GM23338 (cell line): ENCODE measurements at places on chromosomes 6 and 20.

GRCh38 chr6:122007339-122007738 lies 392.1 kb upstream of the HSF2 start:
- peak; percentile 32 for DNase-seq

DNA sequence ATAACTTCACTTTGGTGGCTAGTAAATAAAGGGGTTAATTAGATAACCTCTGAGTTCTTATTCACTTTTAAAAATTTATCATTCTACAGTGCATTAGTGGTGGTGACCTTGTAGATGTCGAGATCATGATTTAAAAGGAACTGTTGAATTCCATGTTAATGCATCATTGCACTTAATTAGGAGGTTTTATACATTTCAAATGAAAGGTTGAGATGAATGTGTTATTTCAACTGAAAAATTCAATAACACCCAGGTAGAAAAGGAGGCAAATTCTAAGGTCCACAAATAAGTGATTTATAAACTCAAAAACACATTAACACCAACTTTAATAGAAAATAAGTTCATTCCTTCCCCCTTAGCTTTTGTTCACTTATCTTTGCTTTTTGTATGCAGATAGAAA lies 58.3 kb upstream of the TMEM170B start:
- DNase-seq: no peak

DNA sequence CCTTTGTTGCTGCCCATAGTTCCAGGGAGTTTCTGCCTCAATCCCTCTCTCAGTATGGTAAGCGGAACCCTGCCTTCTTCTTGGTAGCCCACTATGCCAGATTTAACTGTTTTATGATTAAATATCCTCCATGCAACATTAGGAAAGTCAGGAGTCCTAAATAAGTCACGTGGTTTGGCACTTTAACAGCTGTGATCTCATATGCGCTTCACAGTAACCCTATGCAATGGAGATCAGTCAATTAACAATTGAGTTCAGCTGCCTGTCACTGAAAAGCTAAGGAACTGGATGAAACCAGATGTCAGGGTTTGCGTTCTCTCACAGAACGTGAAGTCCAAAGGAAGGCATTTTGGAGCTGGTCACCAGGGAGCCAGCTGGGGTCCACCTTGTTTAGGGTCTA lies 81.6 kb downstream of the PSMB1 start:
- DNase-seq: no peak

- DNase-seq: no peak
Observed at GRCh38 chr6:168619560-168620314, 178.8 kb downstream of the SMOC2 start.

GRCh38 chr6:8627085-8627861 lies 191.9 kb upstream of the SLC35B3 start:
- no peak for DNase-seq

DNA sequence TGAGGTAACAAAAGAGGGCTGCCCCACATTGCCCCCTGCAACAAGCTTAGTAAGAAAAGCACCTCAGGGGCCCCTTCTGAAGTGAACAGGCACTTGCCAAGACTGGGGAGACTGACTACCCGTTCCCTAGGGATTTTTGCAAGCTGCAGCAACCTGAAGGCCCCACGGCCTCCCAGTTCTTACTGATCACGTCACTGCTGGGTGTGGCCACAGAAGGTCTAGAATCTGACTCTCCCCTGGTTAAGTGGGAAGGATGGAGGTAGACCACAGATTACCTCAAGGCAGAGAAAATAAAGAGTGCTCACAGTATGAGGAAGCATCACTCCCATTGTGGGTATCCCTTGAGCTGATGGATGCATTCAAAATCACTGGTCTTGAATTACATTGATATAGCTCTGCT lies 201.5 kb upstream of the KCNQ5 start:
- DNase-seq: no peak

- DNase-seq: no peak
Observed at GRCh38 chr6:133641104-133641503, 247.8 kb upstream of the TCF21 start.

DNA sequence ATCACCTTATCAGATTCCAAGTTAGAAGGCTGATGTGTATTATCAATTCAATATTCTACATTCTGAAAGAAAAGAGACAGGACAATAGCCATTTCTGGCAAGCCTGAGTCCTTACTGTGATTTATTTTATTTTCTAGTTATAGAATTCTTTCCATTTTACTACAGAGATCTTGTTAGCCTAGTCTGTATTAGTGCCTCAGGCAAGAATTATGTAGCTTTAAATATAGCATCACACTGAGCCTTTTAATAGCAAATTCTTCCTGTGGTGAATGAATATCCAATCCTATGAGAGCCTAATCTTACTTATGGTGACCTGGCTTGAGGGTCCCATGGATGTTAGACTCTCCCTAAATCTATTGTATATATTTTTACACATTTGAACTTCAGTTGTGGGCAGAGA lies 732.8 kb upstream of the CITED2 start:
- no peak for DNase-seq

- DNase-seq: peak; percentile 69
Observed at GRCh38 chr6:107114926-107115694, at the start of gene BEND3. BEND3 (minus strand) TSS chr6:107115515; CDS start chr6:107099285, 16,230 bp downstream.

DNA sequence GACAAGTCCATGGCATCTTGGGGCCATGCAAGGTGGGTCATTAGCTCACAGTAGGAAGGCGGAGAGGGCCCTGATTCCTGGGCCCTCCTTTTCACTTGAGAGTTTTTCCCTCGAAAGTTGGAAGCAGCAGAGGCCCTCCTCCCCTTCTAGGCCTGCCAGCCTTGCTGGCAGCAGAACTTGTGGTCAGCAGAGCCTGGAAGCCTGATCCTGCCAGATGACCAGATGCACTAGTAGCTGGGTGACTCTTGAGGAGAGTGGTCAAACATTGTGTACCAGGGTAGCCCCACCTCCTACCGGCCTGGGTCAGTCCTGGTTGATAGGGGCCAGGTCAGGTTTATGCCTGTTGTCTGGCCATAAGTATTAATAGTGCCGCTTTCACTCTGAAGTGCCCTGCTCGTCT lies 3.8 kb upstream of the HMGA1 start:
- no peak for DNase-seq

DNA sequence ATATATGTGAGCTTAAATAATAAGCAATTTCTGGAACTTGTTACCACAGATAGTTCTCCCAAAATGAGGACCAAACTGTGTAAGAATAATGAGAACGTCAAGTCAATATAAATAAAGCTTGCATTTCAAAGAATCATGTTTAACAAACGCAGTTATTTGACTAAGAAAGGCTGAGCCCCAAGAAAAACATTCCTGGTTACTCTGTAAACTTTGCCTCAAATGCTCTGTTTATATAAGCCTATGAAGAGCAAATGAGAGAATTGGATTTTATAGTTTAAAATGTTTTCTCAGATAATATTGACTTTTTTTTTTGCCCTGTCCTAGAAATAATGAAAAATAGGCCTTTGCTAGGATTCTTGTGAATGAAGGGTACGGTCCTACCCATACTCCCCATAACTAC lies 81.3 kb downstream of the C6orf52 start:
- no peak for DNase-seq

DNA sequence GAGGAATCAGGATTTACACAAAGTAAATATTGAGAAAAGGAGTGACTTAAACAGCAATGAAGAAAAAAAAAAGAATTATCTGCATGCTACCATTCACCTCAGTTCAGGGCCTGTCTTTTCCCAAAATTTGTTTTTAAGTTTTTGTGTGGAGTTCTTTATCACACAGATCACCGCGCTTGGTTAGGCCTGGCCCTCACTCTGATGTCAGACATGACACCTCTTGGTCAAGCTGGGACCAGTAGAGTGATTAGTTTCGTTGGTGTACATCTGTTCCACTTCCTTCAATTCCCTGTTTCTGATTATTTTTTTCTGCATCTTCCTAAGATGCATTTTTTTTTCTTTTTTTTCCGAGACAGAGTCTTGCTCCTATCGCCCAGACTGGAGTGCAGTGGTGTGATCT lies 34.9 kb upstream of the HIVEP1 start:
- no peak for DNase-seq

DNA sequence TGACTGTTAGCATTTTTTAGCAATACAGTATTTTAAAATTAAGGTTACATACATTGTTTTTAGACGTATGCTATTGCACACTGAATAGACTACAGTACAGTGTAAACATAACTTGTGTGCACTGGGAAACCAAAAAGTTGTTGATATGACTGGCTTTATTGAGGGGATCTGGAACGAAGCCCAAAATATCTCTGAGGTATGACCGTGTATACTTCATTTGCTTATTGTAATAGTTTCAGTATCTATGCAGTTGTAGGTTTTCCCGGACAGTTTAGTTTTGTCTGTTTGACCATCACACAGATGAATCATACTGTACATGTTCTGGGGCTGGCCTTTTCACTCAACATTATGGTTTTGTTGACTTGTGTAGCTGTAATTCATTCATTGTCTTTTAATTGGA lies 6.9 kb upstream of the ZBTB12 start:
- DNase-seq: no peak

DNA sequence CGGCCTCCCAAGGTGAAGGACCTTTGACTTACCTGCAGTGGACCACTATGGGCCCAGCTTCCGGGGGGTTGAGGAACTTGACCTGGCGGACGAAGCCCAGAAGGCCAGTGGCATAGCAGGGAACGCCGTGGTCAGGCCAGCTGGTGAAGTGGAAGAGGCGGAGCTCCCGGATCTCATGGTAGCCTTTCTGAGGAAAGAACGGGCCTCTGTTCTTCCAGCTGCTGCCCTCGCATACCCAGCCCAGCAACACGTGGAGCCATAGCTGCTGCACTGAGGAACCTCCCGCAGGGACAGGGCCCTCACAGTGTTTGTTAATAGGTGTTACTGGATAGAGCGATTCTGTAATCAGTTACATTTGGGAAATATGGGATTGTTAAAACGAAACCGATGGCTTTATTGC lies 492.1 kb upstream of the CHD6 start:
- no peak for DNase-seq

DNA sequence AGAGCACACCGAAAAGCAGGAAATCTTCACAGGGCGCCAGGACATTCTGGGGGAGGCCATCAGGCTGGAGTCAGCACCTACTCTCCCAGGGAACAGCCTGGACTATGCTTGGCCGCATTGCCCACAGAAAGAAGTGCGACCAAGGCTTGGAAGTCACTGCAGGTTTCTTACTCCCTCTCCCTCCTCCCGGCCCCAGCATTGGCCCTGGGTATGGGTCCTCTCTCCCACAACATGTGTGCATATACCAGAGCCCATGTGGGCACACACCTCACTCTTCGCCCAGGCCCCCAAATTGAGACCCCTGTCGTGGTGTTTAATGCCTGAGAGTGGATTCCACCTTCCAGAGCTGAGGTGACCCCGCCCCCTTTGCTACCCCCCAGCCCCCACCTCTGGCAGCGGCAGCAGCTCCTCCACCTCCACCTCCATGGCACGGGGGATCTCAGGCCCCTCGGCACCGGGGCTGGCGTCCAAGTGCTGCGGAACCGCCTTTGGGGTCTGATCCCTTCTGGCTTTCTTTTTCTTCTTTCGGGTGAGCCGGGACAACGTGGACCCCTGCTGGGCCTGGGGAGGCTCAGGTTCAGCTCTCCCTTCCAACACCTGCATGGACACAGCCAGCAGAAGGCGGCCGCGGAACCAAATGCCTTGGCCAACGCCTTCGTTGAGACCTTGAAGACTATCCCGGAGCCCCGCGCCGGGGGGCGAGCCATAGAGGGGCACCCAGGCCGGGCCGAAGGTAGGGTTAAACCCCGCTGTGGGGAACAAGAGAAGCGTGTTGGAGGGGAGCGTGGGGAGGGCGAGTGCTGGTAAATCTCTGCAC lies 15.2 kb upstream of the SPAG4 start:
- peak; percentile 65 for DNase-seq

DNA sequence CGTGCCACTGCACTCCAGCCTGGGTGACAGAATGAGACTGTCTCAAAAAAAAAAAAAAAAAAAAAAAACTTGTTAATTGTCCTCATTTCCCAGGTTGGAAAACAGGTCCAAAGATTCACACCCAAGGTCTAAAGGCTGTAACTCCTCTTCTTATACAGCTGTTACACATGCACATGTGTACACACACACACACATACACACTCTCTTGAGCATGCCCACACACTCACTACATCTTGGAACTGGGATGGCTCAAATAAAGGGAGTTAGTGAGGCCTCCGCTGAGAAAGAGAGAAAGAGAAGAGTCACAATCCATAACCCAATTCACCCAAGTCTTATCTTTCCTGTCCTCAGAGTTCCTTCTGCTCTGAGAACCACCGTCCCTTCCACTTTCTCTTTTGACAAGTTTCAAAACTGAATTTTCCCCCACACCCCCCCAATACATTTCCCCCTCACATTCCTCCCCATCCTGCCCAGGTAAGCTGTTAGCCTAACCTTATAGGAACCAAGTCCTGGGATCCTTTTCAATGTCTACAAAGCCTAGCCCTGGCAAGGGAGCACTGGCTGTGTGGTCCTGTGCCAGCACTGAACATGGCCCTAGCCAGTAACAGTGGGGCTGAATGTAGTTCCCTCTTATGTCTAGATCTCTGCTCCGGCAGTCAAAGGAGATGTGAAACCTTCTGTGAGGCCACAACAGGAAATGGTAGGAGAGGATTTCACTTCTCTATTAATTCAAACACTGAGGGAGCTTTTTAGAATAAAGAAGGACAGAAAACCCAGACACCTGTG lies 3.2 kb upstream of the HLA-DMB start:
- DNase-seq: no peak

GRCh38 chr6:87283461-87283860 lies 38.9 kb upstream of the SMIM8 start:
- DNase-seq: no peak

DNA sequence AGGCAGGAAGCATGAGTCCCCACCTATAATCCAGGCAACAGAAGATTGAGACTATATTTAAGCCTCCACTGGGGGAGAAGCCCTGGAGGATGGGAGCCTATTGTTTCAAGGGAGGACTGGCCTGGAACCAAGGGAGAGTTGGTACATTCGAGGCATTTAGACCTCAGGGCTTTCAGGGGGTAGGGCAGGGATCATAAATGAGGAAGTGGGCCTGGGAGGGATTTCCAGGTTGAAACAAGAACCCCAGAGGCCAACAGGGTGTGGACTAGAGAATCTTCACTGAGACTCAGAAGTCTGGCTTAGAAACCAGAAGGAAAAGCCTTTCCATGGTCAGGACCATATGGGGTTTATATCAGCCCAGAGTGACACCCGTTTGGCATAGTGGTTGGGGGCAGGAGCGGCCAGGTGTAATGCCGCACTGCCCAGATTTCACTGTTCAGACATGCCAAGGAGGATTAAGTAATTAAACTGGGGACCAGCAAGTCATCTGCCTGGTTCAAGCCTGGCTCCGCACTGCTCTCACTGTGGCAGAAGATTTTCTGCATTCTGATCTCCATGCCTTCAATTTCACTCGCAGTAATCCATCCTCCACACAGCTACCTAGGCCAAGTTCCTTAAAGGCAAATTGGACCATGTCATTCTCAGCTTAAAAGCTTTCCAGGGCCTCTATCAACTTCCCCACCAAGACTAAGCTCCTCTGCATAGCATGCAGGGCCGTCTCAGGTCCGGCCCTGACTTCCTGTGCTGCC lies 17.8 kb downstream of the LRFN2 start:
- no peak for DNase-seq

DNA sequence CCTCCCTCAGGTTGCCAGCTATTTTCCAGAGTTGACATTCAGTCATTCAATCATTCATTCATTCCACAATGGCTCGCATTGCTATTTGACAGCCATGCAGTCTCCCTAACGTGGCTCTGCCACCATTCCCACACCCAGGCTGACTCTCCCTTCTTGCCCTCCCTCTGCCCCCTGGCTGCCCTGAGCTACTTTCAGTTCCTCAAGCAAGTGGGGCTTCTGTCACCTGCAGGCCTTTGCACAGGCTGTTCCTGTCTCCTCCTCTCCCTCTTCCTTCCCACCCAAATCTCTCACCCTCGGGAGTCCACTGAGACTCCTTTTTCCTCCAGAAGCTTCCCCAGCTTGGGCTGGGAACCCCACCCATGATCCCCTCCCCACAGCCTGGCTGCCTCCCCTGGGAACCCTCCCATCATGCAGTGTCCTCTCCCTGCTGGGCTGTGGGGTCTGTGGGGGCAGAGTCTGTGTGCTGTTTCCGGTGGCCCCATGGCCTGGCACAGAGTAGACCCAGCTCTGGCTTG lies 2.6 kb downstream of the PACSIN1 start:
- DNase-seq: no peak
